ENCODE measurements at places on chromosomes 12 and 14.

DNA sequence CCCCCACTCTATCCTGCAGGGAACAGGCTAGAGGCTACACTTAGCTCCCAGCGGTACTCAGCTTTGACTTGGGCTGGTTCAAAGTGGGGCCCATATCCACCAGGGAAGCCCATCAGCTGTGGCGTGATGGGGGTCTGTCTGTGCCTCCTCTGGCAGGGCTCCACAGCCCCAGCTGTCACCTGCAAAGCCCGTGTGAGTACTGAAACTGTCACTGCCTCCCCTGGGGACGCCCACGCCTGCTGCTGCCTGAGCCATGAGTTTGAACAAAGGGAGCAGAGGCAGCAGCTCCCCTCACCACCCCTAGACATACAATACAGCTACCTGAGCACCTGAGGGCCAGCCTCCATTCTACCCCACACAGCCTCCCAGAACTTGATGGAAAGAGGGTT lies 5.0 kb downstream of the REM2 start:
- DNase-seq = no peak

DNA sequence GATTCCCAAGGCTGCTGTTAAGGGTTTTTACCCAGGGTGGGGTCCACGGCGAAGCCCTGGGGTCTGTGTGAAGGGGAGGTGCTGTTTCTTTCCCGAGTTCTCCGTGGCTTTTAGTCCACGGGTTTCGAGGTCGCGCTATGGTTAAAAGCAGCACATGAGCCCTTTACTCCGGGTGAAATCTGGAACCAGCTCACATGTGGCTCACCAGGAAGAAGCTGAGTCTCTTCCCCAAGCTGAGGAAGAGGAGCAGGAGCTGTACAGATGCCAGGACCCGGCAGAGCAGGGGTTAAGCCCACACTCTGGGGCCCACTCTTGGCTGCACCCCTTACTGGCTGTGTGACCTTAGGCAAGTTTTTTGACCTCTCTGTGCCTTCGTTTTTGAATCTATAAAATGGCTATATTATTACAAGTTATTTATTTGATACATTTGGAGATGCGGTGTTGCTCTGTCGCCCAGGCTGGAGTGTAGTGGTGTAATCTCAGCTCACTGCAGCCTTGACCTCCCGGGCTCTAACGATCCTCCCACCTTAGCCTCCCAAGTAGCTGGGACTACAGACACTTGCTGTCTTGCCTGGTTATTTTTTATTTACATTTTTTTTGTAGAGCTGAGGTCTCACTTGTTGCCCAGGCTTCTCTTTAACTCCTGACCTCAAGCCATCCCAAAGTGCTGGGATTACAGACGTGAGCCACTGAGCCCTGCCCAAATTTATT lies 266.3 kb downstream of the AACS start:
- DNase-seq = no peak

DNA sequence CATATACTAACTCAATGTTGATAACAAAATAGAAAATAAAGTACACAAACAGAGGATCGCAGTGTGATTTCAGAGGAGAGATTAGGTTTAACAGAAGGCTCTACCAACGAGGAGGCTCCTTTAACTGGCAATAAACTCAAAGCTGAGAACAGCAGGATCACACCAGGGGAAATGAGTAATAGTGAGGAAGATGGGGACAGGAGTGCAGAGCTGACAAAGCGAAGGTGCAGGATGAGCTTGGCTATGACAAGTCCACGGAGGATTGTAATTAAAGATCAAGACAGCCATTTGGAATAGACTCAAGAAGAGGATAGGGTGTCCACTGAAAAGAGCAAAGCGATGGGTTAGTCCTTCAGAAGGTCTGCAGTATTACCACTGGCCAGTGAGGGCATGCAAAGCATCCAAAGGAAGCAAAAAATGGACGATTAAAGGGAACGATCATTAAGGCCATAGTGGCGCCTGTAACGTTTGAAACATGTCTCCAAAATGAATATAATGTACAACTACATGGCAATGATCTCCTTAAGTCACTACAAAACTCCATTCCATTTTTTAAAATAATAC lies 85.3 kb downstream of the GRIN2B start:
- no peak for DNase-seq

- no peak for DNase-seq
These were observed 50.1 kb downstream of the GALNT9 start for GRCh38 chr12:132279184-132279889.

GRCh38 chr14:85530626-85531025 lies 682 bp downstream of the FLRT2 start:
- no peak for DNase-seq

DNA sequence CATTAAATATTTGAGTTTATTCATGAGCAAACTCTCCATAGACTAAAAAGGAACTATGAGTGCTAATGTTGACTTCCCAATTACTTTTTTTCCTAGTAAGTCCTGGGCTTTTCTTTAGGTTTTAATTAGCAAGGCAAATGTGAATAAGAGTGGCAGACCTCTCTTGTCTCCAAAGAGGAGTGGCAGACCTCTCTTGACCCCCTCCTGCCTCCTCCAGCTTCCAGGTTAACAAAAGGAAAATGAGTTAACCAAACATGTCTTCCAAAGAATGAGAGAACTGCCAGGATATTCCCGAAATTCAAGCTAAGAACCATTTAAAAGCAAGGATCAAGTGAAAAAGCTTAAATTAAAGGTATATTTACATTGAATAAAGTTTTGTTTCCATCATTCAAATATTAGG lies 253.2 kb downstream of the MDGA2 start:
- no peak for DNase-seq

GRCh38 chr12:127260999-127261398 lies 1006.0 kb upstream of the TMEM132C start:
- no peak for DNase-seq

- no peak for DNase-seq
These were observed 1091.8 kb upstream of the ATXN7L3B start for GRCh38 chr12:73445658-73446324.

DNA sequence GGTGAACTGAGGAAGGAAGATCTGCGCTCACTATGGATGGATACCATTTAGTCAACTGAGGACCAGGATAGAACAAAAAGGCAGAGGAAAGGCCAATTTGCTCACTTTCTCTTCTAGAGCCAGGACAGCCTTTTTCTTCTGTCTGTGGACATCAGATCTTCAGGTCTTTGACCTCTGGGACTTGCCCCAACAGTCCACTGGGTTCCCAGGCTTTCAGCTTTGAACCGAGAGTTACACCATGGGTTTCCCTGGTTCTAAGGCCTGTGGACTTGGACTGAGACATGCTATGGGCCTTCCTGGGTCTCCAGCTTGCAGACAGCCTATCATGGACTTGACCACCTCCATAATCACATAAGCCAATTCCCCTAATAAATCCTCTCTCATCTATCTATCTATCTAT lies 232.0 kb downstream of the IPO8 start:
- no peak for DNase-seq

- no peak for DNase-seq
These were observed 54.6 kb downstream of the TRAFD1 start for GRCh38 chr12:112179916-112180315.

DNA sequence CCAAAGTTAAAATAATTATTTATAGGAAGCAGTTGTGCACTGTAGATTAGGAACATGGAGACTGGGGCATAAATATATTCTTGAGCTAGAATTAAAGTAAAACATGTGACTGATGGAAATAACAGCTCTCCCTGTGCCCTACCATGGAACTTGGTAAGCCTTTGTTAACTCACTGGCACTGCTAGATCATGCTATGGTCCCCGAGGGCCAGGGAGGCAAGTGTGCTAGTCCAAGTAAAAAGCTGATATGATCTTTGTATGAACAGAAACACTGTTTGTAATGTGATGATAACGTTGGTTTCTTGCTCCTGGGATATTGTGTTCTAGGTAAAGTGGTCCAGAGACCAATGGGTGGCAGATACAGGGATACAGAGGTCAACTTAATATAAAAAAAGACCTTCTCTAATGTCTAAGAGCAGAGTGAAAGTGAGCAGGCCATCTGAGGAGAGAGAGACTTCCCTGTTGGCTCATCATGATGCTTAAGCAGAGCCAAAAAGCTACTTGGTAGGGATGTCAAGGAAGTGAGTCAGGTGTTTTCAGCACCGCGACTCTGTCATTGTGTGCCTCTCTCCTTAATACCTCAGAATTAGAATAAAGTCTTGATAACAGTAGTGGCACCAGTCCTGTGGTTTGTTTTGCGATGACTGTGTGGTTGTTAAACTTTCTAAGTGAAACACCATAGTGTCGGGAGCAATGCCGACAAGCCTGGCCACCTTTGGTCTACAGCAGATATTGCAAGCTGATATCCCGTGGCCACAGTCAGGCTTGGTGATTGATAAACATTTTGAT lies 27.6 kb downstream of the BICD1 start:
- no peak for DNase-seq

GRCh38 chr14:83827383-83827782 lies 1702.6 kb upstream of the FLRT2 start:
- DNase-seq = no peak

DNA sequence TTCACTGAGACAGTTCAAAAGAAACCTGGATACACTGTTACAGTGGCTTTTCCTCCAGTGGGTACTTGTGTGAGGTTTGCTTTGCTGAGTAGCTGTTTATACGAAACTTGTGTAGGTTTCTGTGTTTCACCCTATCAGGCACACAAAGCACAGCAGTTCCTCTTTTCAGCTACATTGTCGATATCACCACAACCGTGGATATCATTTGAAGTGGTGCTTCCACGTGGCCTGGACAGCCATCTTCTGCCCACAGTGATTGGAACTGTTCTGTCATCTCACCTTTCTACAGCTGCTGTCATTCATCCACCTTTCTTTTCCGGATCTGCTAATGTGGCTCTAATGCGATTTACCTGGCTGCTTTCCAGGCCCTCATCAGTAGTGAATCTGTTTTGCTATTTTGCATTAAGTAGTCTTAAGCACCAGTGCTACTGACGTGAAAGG lies 368.8 kb downstream of the SYT1 start:
- DNase-seq = no peak

DNA sequence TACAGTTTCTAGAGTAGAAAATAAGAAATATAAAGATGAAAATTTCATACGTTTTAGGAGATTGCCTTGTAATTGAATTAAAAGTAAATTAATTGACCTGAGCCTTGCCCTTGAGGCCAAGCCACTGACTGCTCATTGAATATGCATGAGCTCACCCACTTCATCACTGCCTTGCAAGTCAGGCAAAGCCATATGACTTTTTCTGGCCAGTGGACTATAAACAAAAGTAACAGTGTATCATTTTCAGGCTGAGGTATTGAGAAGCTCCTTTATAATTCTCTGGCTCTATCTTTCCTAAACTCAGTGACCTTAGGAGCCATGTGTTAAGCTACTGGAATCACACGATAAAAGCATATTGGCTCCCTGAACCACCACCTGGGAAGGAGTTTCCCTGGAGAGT lies 369.3 kb downstream of the NUAK1 start:
- DNase-seq = no peak

GRCh38 chr12:116278667-116279066 lies 1.2 kb upstream of the MED13L start:
- no peak for DNase-seq

DNA sequence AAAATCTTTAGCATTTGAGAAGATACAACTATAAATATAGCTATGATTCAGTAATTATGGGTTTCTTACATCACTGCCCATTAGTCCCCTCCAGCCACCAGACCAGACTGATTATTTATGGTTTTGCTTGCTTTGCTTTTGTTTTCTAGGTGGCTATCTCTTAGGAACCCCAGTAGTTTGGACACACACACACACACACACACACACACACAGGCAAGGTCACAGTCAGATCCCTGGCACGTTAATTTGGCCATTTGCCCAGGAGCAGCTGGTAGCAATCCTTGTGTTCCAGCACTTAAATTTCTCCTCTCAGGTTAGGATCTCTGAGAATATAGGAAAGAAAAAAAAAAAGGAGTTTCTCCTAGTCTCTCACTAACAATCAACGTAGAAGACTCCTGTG lies 90.2 kb upstream of the RESF1 start:
- peak; percentile 8 for DNase-seq

- DNase-seq = peak; percentile 94
These were observed 81.1 kb downstream of the PELI2 start for GRCh38 chr14:56199095-56199981.

- no peak for DNase-seq
These were observed 380.5 kb downstream of the EMP1 start for GRCh38 chr12:13576935-13577500.

GRCh38 chr14:96060186-96060933 lies 21.2 kb downstream of the C14orf132 start:
- DNase-seq = no peak

DNA sequence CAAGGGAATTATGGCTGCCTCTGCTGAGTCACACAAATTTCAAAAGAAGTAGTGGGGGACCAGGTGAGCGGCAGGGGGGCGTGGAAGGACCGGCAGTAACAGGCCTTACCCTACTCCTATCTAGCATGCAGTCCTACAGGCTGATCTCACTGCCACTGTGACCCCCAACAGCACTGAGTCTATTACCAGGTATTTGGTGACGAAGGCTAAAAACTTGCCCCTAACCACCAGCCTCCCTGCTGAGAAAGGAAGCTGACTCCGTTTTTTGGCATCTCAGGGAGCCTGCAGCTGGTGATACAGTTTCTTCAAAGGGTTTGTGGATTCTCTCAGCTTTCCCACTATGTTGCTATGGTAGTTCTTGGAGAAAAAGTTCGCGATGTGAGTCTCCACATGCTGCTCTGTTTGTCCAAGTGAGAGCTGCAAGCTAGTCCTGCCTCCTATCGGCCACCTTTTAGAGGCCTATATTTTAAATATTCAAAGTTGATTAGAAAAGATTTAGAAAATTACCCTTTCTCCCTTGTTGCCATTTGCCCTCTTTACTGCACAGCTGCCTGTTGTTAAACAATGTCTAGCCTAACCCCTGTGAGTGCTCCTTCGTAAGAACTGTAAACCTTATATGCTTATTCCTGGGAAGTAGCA lies 57.1 kb upstream of the SLCO1B1 start:
- DNase-seq = no peak

DNA sequence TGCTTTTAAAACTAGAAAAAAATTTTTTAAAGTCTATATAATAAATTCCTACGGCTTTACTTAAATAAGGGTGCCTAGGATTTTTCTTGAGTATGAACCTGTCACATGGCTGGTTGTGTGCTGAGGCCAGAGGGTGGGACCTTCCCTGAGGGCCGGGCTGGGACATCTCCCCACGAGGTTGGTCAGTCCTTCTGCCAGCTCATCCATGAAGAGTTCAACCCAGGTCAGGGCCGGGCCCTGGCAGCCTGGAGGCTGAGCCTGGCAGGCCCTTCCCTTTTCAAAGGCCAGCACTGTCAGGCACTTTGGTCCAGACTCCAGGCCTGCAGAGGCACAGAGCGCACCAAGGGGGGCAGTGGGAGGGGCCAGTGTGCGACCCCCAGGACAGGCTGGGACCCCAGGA lies 31.7 kb downstream of the TNFAIP2 start:
- no peak for DNase-seq

- no peak for DNase-seq
These were observed 125.4 kb downstream of the LRIG3 start for GRCh38 chr12:58794859-58795258.

GRCh38 chr14:83757916-83758315 lies 1772.0 kb upstream of the FLRT2 start:
- DNase-seq = peak; percentile 51

GRCh38 chr12:90978117-90978770 lies 23.3 kb upstream of the CCER1 start:
- peak; percentile 76 for DNase-seq

GRCh38 chr12:19397534-19397933 lies 41.8 kb upstream of the AEBP2 start:
- no peak for DNase-seq
